Naive thymus-derived CD8-positive, alpha-beta T cell (primary cell): ENCODE measurements at places on chromosomes 11 and 22.

- DNase-seq: peak; percentile 15
These were observed 7.4 kb downstream of the OTOG start for GRCh38 chr11:17554487-17554886.

DNA sequence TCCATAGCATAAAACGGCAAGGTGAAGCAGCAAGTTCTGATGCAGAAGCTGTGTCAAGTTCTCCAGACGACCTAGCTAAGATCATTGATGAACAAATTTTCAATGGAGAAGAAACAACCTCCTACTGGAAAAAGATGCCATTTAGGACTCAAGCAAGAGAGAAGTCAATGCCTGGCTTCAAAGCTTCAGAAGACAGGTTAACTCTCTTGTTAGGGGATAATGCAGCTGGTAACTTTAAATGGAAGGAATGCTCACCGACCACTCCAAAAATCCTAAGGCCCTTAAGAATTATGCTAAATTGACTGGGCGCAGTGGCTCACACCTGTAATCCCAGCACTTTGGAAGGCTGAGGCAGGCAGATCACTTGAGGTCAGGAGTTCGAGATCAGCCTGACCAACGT is 31.3 kb downstream of the CLTCL1 start:
- DNase-seq: no peak

- DNase-seq: no peak
These were observed 24.1 kb upstream of the TUB start for GRCh38 chr11:8056810-8057463.

DNA sequence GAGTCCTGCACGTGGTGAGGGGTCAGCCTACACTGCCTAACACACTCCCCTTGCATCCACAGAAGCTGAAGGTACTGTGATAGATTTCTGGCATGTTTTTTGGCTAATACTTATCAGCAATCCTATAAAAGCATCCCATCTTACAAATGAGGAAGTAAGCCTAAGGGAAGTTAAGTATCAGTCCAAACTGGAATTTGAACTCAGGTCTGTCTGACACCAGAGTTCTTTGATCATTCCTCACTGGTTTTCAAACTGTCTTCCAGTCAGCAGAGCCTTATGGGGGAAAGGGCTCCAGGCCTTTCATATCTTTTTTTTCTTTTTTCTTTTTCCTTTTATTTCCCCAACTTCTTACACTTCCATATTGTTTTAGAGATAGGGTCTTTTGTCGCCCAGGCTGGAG is 105.6 kb downstream of the RBFOX2 start:
- DNase-seq: no peak

- DNase-seq: no peak
These were observed 12.0 kb upstream of the TMPRSS13 start for GRCh38 chr11:117941163-117941707.

GRCh38 chr11:16814410-16815046 is 76.1 kb downstream of the C11orf58 start:
- DNase-seq: no peak

DNA sequence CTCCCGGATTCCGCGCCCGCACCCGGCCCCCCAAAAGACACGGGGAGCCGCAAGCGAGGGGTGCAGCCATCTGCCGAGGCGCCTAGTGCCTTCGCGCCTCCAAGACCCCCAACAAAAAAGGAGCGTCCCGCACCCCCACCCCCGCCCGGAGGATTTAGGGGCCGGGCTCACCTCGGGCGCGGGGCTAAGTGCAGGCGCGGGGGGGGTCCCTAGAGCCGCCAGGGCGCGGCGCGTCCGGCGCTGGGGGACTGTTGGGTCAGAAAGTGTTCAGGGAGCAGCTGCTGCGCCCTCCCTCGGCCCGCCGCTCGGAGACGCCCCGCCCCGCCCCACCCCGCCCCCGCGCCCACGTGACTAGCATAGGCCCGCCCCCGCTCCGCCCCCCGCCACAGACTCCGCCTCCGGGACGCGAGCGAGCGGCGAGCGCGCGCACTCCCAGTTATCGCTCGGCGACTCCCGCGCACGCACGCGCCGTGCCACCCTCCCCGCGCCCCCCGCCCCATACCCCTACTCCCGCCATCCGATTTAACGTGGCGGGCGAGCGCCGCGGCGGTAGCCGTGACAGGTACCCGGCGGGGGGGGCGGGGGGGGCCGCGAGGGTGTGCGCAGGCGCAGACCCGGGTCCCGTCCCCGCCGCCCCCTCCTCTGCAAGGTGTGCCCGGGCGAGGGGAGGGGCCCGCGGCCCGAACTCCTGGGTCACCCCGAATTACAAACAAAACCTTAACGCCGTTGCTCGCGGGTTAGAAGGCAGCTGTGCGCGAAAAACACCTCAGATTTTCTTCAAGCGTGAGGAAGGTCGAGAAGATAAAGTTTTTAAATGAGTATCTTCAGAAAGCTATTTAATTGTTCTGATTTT is 56.2 kb downstream of the KCNJ4 start:
- peak; percentile 75 for DNase-seq

- no peak for DNase-seq
These were observed 26.3 kb upstream of the CXCR5 start for GRCh38 chr11:118857385-118857784.

DNA sequence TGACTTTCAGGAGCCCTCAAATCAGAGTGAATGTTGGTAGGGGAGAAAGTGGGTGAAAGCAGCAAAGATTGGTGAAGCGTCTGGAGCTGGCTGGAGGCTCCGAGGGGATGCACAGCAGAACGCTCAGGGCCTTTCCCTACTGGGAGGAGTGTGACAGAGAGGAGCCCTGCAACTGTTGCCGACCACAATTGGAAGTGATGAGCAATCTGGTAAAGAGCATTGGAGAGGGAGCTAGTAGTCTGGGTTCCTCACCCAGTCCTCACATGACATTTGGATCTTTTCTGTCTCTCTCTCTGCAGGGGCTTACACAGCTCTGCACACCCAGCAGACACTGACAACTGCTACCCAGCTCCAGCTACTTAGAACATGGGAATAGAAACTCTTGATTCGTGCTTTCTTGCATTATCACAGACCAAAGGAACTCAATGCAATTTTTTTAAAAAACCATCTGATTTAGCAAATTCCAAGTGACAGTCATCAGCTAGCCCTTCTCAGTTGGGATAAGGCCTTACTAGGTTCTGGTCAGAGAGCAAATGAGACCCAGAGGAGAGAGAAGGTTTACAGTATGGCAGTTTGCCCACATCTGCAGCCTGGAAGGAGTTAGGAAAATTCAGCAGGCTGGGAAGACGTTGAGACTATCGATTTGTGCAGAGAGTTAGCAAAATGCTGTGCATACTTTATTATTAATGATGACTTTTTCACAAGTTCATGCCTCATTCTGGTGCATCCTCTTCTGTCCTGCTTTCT is 278.0 kb upstream of the PLET1 start:
- no peak for DNase-seq
